ENCODE measurements at places on chromosomes 16 and 17.

- peak; percentile 75 for DNase-seq
These were observed 22.6 kb downstream of the GJD3 start for GRCh38 chr17:40341808-40342503.

GRCh38 chr16:58123896-58124600, 5.1 kb downstream of the CFAP20 start:
- DNase-seq, result no peak

- no peak for DNase-seq
These were observed 8.7 kb downstream of the ATXN1L start for GRCh38 chr16:71854369-71854948.

GRCh38 chr17:83201206-83202001, 122.0 kb downstream of the METRNL start:
- DNase-seq, result no peak

DNA sequence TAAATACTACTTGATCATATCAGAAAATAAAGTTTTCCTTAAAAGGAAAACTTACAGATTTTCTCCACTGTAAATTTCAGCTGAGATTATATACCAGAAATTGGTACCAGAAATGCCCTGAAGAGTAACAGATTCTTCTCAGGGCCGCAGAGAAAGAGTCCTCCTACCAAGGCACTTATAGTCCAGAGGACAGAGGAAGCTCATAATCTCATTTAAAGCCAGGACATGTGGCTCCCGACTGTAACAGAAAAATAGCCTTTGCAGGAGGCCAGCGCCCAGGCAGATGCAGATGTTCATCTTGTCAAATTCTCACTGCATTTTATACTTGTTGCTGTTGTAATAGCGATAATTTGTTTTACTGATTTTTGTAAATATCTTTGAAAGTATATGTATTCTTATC, 43.7 kb downstream of the TNRC6C start:
- no peak for DNase-seq

DNA sequence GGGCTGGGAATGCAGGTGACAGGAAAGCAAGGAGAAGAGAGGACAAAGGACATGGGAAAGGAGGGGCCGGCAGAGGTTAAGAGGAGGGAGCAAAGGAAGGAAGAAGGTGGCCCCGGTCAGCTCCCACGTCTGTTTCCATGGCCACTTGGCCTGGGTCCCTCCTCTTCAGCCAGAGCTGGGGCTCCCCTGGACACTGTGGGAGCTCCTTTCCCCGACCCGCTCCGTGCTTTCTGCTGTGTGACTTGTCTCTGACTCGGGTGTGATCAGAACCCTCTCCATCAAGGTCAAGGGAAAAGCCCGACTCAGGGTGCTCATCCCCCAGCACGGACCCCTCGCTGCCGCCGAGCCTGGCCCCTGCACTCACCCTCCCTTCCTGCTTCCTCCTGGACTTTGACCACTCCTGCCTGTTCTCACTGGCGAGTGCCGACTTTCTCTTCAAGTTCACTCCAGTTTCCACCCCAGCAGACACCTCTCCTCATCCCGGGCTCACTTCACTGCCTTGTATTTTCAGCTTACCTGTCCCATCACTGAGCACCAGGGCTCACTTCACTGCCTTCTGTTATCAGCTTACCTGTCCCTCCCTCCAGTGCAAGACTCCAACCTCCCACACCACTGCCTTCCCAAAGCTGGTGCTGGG, 61.2 kb downstream of the MEAK7 start:
- DNase-seq, result no peak

- no peak for DNase-seq
These were observed 25.9 kb upstream of the ABCA9 start for GRCh38 chr17:69086641-69087040.

- no peak for DNase-seq
These were observed 26.8 kb downstream of the LITAFD start for GRCh38 chr16:8908810-8909468.

DNA sequence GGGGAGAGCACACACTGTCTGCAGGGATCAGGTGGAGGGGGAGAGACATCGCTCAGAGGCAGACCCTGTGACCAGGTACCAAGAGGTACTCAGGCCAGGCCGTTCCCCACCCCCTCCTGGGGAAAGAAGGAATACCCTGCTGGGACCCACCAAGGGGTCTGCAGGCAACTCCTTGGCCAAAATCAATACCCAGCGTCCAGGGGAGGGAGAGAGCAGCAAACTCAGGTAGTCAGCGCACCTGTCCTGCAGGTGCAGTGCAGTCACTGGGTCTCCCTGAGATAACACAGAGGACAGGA, 57.5 kb upstream of the DOC2B start:
- no peak for DNase-seq

GRCh38 chr16:49473131-49473530, 99.5 kb downstream of the C16orf78 start:
- no peak for DNase-seq

GRCh38 chr17:7174603-7175326, 4.4 kb downstream of the ASGR1 start:
- no peak for DNase-seq

GRCh38 chr17:12613566-12613965, 52.1 kb upstream of the MYOCD start:
- no peak for DNase-seq

GRCh38 chr17:2266045-2266864, 37.3 kb downstream of the SMG6 start:
- no peak for DNase-seq

DNA sequence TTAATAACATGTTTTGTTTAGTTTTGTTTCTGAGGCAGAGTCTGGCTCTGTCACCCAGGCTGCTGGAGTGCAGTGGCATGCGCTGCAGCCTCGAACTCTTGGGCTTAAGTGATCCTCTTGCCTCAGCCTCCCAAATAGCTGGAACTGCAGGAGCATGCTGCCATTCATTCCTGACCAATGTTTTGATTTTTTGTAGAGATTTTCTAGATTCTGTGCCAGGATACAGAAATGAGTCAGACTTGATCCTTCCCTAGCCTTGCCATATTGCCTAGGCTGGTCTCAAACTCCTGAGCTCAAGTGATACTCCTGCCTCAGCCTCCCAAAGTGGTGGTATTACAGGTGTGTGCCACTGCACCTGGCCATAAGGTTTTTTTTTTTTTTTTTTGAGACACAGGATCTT, 17.7 kb downstream of the TAOK1 start:
- no peak for DNase-seq

GRCh38 chr17:45973099-45973780, 25.8 kb upstream of the STH start:
- no peak for DNase-seq

DNA sequence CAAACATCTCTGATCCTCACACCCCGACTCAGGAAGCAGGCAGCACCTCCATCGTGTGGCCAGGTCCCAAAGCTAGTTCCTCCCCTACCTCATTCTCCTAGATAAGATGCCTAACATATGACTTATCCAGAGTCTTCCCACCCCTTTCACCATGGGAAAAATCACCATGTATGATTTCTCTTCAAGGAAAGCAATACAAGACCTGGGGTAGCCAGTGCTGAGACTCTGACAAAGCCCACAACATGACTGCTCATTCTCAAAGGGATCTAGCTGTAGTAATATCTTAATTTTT, 45.1 kb downstream of the CMTM4 start:
- DNase-seq, result no peak

GRCh38 chr17:70080541-70081347, 5.7 kb downstream of the KCNJ16 start:
- no peak for DNase-seq

GRCh38 chr17:32870969-32871368, 6.0 kb downstream of the MYO1D start:
- no peak for DNase-seq

DNA sequence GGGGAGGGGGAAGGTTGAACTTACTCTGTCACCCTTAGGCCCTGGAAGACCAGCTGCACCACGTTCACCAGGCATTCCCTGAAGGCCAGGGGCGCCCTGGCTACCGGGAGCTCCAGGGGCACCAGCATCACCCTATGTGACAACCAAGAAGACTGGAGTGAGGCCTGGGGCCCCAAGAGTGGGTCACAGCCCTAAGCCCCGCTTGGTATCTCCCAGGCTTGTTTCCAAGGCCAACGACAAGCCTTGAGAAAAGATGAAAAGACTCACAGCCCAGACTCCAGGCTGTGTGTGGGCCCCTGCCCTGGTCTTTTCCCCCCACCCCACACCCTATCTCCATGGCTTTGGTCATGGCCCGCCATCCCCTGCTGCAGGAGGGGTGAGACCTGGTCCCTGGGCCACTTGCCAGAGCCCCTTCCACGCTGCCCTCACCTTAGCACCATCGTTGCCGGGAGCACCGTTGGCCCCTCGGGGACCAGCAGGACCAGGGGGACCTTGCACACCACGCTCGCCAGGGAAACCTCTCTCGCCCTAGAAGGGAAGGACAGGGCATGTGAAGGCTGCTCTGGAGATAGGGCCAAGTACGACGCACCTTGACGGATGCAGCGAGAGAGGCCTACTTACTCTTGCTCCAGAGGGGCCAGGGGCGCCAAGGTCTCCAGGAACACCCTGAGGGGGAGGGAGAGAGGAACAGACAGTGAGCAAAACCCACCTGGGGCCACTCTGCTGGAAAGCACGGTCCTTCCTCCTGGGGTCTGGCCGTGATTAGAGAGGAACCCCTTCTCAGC, 9.9 kb downstream of the COL1A1 start:
- DNase-seq, result no peak

- no peak for DNase-seq
These were observed 14.7 kb upstream of the MEOX1 start for GRCh38 chr17:43676471-43676870.

- peak; percentile 37 for DNase-seq
These were observed 42.8 kb upstream of the ZC3H18 start for GRCh38 chr16:88527186-88527936.

DNA sequence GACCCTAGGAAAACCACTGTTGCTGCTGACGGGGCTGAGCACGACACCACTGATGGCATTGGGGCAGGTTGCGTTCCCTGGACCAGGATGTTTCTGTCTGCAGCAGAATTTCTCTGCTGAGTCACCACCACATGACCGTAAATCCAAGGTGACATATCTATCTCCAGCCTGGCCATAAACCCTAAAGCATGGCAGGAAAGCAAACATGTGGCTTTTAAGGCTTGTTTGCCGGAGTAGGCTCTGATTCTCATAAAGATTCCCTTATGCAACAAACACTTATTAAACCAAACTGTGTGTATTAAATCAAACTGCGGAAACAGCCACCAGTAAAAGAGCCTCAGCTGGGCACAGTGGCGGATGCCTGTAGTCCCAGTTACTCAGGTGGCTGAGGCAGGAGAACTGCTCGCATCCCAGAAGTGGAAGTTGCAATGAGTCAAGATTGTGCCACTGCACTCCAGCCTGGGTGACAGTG, 17.3 kb downstream of the MPHOSPH6 start:
- DNase-seq, result no peak

DNA sequence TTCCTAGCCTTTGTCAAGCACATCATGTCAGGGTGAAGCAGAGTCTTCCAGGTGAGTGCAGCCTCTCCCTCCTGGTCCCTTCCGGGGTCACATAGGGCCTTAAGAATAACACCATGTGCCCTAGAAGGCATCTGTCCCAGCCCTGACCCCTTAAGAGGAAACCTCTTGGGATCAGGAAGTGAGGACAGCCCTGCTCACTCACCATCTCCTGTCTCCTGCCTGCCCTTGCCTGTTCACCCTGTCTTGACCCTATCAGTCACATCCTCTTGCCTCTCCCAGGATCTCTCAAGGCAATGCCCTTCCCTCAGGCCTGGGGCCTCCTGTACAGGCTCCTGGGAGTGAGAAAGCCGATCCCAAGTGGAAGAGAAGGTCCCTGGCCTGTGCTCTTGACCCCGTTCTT, 13.9 kb downstream of the MYL4 start:
- no peak for DNase-seq

GRCh38 chr17:80220736-80221215, 549 bp downstream of the SLC26A11 start:
- no peak for DNase-seq

DNA sequence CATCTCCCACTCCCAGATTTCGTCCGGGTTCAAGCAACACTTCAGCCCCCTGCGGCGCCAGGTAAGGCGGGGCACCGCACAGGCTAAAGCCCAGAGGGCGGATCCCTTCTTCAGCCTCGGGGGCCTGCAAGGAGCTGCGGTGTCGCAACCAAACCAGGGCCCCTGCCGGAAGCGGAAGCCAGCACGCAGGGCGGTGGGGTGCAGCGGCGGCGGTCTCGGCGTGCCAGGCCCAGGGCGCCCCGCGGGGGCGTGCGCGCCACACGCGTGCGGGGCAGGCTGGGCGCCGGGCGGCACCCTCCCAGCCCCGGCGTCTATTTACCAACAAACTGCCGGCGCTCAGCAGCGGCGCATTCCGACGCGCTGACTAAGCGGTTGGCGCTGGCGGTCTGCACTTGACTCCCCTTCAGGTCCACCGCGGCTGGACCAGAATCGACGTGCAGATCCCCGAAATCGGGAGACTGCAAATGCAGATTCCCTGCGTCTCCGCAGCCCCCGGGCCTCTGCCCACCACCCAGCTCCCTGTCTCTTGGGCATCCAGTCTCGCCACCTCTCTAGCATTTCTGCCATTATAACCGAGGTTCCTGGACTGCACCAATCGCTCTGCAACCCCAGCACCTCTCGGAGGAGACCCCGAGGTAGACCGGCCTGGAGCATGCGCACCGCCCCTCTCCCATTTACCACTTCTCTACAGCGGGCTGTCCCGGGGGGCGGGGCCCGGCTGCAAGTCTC, 421 bp upstream of the DLX4 start:
- DNase-seq, result peak; percentile 80

- DNase-seq, result no peak
These were observed 50.5 kb downstream of the COTL1 start for GRCh38 chr16:84567286-84567962.

DNA sequence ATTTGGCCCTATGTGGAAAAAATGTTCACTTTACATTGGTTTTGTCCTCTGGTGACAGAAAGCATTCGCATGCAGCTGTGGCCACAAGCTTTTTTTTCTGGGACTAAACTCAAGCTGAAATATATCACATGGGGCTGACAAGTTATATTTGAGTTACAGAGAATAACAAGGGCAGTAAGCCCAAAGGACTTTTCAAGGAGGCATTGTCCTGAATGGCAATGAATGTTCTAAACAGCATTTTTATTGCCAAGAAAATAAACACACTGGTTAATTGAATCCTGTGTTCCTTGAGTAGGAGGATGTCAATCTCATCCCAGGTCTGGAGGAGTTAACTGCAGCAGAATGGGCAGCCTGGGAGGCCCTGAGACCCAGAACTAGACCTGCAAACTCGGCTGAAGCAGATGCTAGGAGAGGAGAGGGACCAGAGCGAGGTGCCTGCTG, 114.5 kb downstream of the COPRS start:
- no peak for DNase-seq

DNA sequence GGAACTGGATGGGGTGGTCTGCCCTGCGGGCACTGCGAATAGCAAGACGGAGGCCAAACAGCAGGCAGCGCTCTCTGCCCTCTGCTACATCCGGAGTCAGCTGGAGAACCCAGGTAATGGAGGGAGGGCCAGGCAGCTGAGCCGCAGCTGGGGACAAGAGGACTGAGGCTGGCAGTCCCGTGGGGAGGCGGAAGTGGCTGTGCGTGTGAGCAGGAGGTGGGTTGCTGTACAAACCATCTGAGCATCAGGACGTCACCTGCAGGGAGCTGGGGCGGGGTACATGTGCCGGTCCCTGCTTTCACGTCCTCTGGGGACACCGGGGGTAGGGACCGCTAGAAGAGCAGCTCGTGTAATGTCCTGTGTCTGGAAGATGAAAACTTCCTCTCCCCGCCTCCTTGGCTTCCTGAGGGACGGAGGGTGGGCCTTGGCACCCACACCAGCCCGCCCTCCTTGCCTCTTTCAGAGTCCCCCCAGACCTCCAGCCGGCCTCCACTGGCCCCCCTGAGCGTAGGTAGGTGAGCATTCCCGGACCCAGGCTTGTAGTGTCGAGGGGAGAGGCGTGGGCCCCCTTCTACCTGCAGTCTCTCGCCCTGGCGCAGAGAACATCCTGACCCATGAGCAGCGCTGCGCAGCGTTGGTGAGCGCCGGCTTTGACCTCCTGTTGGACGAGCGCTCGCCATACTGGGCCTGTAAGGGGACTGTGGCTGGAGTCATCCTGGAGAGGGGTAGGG, 3.7 kb downstream of the ADAD2 start:
- peak; percentile 31 for DNase-seq

All from NCI-H1417 (cell line).